ENCODE measurements at places on chromosomes 2 and 18. TPM values are rescaled to one million over a fixed set of nuclear protein-coding genes. Genes with fewer than 3 reads are reported as not detected.

The PUS10 gene
- total RNA-seq = 5.5 TPM

The SLC5A7 gene
- not detected for total RNA-seq

The IL18R1 gene
- total RNA-seq = 8.0 TPM

The TRPM8 gene
- total RNA-seq = not detected

GRCh38 chr2:36387258-36387916 lies 31.8 kb downstream of the CRIM1 start:
- no peak for DNase-seq

The TNS1 gene
- 1,456 TPM for total RNA-seq
